ENCODE measurements at places on chromosomes 11 and 22.
A peak's percentile ranks its signal among the peaks of the same experiment; 100 is the strongest.

- no peak for DNase-seq
These were observed 15.7 kb upstream of the ANO5 start for GRCh38 chr11:22177186-22177585.

GRCh38 chr11:114151631-114152030, 92.1 kb downstream of the ZBTB16 start:
- DNase-seq, result no peak

DNA sequence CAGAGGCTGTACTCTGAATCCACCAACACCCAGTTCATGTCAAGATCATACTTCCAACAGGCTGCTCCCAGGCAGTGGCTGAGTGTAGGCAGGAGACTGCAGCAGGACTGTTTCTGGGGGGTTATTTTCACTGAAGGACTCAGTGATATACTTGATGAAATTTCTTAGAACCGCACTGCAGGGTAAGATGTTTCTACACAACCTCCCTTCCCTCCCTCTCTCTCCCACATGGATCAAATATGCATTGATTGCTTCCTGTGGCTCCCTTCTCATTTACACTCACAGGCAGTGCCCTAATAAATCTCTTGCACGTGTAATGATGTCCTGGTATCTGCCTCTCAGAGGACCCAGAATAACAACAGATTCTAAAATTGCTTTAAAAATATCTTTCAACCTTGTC, 251.3 kb upstream of the CCDC179 start:
- DNase-seq, result no peak

DNA sequence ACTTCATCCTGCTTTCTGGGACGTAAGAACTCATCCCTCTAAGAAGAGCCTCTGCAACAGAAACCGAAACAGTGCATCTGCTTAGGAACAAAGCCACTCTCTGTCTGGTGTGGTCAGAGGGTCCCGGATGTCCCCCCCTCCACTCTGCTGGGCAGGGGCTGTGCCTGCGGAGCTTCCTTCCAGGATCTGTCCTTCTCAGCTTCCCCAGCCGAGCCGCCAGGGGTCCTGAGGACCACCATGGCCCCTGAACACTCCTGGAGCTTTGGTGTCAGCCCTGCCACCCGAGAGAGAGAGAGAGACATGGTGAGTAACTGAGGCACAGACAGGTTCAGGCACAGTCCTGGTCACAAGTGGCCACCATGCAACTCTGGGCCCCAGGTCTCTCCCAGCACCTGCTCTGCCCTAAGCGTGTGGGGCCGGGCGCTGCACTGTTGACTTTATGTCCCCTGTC, 24.4 kb upstream of the MGAT3 start:
- no peak for DNase-seq

- peak; percentile 12 for DNase-seq
These were observed 35.9 kb upstream of the GRAMD4 start for GRCh38 chr22:46584081-46584921.

DNA sequence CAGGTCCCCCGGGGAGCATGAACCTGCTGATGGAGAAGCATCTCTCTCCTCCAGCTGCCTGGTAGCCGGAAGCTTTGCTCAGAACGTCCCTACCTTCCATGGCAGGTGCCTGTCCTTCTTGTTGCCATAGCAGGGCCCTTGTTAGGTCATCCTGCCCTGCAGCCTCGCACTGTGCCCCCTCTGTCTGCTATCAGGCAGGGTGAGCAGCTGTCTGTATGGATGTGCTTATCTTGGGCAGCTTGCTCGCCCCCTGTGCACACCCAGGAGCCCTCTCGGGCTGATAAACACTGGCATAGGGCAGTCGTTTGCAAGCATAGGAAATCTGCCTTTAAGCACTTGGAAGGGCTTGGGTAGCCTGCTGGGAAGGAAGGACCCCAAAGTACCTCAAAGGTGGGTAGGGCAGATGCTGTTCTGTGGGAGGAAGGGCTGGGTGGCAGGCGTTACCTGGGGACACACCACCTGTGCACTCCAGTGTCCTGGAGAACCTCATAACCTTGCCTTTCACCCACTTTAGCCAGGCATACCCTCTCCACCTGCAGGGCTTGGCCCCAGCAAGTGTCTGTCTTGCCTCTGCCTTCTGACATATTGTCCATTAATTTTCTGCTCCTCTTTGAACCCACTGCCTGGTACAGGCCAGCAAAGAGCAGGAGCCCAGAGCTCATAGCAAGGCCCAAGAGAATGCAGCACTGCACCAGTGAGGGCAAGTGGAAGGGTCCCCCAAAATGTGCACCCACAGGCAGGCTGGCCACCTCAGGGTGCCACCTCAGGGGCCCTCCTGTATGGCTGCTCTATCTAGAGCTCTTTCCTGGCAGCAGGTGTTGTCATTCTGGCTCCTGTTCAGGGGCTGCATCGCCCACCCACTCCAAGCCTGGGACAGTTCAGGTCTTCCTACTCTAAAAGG, 8.0 kb upstream of the COMT start:
- DNase-seq, result no peak

DNA sequence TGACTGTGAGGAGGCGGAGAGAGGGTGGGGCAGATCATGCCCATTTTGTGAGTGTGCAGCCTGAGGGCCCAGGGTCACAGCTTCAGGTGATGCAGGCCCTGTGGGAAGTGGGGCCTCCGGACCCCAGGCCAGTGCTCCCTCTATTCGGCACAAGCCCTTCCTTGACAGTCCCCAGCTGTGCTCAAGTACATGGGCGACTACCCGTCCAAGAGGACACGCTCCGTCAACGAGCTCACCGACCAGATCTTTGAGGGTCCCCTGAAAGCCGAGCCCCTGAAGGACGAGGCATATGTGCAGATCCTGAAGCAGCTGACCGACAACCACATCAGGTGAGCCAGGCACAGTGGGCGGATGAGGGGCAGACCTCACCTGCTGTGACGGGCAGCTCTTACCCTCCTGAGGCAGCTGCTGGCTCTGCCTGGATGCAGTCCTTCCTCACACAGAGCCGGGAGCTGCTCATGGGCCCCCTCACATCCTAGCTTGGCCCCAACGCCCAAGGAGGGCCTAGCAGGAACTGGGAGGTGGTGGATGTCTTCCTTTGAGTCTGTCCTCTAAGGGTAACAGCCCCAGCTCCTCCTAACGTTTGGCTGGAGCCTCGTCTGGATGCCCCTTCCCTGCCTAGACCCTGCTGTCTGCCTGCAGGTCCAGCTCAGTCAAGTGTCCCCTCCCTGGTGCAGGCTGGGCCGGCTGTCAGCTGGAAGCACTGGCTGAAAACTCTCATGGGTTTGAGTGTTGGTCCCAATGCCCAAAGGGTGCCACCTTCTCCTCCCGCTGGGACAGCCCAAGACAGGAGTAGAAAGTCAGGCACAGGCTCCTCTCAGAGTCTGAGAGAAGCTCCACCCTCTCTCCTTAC, 76.1 kb downstream of the MYO7A start:
- DNase-seq, result no peak

- peak; percentile 69 for DNase-seq
These were observed 23.4 kb upstream of the RIC3 start for GRCh38 chr11:8192016-8192895.

- DNase-seq, result no peak
These were observed 18.6 kb downstream of the KCNC1 start for GRCh38 chr11:17753153-17753552.

- peak; percentile 30 for DNase-seq
These were observed 790 bp upstream of the TMEM41B start for GRCh38 chr11:9315078-9315688.

- no peak for DNase-seq
These were observed 80.7 kb downstream of the ARHGAP20 start for GRCh38 chr11:110631551-110631950.

- no peak for DNase-seq
These were observed 41.5 kb downstream of the CSTPP1 start for GRCh38 chr11:46978005-46978491.

GRCh38 chr11:72762641-72763304, 10.6 kb upstream of the ARAP1 start:
- DNase-seq, result no peak

DNA sequence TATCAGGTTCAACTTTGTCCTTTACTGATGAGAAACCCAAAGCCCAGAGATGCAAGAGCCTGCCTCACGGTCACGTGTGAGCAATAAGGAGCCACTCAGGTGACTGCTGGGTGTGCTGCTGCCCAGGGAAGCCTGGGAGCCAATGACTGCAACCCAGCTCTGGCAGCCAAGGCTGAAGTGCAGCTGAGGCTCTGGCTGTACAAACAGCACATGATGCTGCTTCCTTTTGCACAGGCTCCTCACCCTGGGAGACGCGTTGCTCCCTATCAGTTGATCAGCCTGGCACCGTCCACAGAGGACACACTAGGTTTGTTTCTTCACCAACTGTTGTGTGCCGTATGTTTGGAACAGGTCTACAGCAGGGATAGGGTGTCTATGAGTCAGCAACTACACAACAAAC, 168.7 kb downstream of the EFCAB6 start:
- no peak for DNase-seq

DNA sequence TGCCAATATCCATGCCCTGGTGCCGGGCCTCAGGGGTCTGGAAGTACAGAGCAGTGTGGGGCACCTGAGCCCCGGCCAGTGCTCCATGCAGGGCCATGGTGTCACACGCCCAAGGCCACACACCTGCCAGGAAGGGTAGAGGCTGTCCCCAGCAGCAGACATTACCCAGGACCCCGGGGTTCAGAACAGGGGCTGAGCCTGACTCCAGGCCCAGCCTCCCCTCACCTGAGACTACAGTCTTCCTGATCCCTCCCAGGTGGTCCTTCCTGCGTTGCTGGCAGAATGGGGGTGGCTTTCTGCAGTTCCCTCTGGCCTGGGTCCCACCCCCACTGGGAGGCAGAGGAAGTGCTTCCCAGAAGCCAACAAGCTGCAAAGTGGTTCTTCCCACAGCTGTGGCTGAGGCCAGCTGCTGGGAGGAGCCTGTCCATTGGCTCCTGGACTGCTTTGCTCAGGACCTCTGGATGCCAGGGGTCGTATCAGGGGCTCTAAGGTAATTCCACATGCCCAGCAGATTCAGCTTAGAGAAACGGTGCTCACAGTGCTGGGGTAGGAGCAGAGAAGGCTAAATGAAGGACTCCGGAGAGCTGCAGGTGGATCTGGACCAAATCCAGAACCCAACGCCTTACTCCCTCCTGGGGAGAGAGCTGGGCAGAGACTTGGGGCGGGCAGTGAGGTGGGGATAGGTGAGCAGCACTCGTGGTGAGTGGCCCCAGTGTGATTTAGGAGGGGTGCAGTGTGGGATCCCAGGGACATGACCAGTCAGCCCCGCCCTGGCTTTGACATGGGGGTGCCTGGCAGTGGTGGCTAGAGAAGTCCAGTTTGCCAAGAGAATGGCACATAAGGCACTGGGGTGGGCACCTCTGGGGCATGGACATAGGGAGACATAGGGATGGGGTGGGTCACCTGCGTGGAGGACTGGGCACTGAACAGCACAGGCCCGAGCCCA, 12.6 kb downstream of the TCIRG1 start:
- DNase-seq, result no peak

GRCh38 chr11:124837491-124837856, 27.8 kb upstream of the ROBO3 start:
- peak; percentile 46 for DNase-seq

- DNase-seq, result no peak
These were observed 3.2 kb downstream of the TAF6L start for GRCh38 chr11:62774407-62774806.

GRCh38 chr22:39068033-39068785, 8.9 kb upstream of the APOBEC3G start:
- no peak for DNase-seq

DNA sequence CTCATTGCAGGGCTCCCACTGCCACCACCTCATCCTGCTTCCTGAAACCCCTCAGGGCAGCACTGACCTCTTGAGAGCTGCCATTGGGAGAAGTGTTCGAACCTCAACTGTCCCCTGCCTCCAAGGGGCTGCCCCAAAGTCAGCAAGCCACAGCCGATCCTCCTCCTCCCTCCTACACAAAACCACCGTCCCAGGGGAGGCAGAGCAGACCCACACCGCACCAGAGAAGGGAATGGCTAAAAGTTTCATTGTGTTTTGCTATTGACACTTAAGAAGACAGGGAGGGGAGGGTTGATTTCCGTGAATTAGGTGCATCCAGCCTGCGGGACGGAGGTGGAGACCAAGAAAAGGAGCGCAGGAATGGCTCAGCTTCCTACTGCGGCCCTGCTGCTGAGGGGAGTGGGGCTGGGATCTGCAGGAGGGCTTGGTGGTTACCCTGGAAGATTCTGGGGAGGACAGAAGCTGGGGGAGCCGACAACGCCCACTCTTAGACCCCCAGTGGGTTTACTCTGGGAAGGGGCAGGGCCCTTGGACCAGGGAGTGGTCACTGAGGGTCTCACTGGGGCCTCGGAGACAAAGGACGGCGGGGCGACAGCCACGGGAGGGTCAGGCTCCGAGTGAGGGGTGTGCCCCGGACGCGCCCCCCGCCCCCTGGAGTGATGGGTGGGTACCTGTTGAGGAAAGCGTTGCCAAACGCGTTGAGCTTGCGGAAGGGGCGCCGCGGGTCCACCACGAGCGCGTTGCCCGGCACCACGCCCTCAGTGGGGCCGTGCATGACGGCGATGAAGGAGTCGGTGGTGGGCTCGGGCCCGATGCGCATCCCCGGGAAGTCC, 815 bp downstream of the EHD1 start:
- DNase-seq, result no peak

DNA sequence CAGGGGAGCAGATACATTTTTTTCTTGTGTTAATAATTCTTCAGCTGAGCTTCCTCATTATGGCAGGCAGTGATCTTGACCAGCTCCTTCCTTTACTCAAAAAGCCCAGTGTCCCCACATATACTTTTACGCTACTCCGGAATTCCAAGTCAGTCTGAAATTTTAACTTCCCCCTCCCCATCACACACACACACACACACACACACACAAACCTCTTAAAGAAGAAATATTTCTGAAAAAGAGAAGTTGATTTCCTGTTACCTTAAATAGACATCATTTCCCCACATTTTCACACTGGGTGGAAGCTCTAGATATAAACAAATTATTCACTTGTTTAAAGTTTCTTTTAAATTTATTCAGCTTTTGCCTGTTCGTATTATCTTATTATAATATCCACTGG, 113.9 kb downstream of the DBX1 start:
- no peak for DNase-seq

DNA sequence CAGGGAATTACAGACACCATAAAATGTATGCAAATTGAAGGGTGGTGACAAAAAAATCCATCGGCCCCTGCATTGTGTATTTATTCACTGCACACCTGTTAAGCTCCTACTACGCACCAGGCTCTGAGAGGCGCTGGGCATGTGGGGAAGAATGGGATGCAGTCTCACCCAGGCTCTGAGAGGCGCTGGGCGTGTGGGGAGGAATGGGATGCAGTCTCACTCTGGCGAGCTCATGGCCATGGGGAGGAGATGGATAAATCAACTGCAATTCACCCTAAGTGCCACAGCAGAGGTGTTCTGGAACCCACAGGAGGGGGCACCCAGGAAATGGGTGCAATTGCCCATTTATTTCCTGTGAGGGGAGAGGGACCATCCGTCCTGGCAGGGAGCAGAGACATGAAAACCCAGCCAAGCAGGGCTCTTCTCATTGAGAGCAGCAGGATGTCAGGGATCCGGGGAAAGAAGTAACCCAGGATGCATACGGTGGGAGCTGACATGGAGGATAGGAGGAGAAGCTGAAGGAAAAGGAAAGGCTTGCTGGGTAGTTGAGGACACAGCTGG, 798.7 kb downstream of the TBC1D22A start:
- no peak for DNase-seq

GRCh38 chr11:118004543-118005223, 18.5 kb downstream of the IL10RA start:
- no peak for DNase-seq

GRCh38 chr11:95337972-95338429, 107.0 kb upstream of the SESN3 start:
- DNase-seq, result no peak

- DNase-seq, result peak; percentile 34
These were observed 24.8 kb downstream of the ARVCF start for GRCh38 chr22:19991645-19992451.
